Fibroblast of skin of left biceps (primary cell): ENCODE measurements at places on chromosomes 6 and 20.

GRCh38 chr20:24784607-24785006 is 164.5 kb upstream of the CST7 start:
- DNase-seq = no peak

DNA sequence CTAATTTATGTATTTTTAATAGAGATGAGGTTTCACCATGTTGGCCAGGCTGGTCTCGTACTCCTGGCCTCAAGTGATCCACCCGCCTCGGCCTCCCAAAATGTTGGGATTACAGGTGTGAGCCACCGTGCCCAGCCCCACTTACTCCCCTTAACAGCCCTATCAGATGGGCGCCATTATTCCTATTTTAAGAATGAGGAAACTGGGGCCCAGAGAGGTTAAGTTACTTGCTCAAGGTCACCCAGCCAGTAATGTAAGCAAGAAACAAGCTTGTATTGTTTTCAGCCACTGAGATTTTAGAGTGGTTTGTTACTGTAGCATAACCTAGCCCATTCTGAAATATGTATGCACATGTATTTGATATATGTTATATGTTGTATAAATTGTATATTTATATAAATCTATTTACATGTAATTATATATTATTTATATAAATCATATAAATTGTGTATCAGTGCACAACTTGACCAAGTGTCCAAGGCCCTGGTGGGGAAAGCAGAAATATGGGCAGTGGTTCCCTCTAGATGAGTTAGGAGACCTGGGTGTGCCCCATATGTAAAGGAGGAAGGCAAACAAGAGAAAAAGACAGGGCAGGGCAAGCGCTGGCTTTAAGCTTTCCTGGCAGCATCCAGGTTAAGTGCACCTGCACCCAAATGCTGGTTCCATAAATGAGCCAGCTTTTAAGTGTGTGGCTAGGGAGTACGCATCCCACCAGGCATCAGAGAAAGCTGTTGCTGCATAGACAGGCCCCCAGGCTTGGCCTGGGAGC is 1.2 kb upstream of the GUCA1A start:
- no peak for DNase-seq

GRCh38 chr6:115717062-115717461 is 343.6 kb downstream of the FRK start:
- no peak for DNase-seq

DNA sequence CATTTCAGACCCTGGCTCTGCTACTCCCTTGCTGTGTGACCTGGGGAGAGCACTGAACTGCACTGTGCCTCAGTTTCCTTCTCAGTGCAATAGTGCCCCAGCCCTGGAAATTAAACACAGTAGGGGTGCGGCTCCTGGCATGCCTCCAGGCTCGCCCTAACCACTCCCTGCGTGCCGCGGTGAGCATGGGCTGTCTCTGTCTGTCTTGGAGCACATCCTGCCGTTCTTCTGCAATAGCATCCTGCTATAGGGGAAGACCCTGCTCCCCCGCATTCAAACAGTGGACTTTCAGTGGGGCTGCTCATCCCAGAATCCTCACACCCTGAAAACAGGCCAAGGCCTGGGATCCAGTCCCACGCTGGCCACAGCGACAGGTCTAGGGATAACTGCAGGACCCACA is 129.5 kb downstream of the FOXC1 start:
- DNase-seq = no peak

GRCh38 chr20:45970646-45971424 is 1.2 kb downstream of the ZNF335 start:
- peak; percentile 1 for DNase-seq

- DNase-seq = no peak
These were observed 33.6 kb downstream of the PLCB4 start for GRCh38 chr20:9102456-9102855.

DNA sequence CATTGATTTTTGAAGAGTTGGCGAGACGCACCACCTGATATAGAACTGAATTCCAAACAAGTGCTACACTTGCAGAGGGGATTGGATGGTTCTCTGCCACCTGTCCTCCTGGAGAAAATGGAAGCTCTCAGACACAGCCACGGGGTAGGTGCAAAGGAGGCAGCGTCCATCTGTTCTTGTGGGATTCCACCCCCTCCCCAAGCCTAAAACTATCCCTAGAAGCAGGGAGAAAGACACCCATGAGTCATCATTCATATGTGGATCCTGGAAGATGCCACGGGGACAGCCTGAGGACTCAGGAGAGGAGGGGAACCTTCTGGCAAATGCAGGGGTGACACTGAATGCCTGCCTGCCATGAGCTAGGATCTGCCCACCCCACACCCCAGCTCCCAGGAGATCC is 171.3 kb upstream of the CST7 start:
- DNase-seq = no peak

DNA sequence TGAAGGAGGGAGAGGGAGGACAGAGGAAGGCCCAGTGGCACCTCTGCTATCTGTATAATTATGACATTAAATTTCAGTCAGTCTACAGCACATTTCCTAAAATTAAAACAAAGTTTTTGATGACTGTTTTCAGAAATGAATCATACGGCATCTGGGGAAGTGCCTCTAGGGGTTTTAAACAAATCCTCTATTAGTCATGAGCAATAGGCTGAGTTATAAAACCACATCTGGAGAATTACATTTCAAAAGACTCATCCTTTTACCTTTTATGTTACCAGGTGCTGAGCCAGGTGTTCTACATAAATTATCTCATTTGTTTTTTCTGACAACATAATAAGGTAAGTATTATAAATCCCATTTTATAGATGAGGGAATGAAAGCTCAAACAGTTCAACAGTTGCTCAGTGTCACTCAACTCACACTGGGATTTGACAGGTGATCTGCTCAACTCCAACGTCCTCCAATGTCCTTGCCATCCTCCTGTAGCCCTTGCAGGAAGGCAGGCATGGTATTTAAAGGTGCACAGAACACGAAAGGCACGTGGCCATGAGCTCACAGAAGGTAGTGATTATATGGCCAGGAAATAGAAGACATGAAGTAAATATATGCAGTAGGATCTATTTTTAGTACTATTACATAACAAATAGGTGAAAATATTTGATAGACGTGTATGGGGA is 184.2 kb upstream of the MAN1A1 start:
- peak; percentile 20 for DNase-seq

- no peak for DNase-seq
These were observed 73.0 kb upstream of the MYLIP start for GRCh38 chr6:16055852-16056251.

DNA sequence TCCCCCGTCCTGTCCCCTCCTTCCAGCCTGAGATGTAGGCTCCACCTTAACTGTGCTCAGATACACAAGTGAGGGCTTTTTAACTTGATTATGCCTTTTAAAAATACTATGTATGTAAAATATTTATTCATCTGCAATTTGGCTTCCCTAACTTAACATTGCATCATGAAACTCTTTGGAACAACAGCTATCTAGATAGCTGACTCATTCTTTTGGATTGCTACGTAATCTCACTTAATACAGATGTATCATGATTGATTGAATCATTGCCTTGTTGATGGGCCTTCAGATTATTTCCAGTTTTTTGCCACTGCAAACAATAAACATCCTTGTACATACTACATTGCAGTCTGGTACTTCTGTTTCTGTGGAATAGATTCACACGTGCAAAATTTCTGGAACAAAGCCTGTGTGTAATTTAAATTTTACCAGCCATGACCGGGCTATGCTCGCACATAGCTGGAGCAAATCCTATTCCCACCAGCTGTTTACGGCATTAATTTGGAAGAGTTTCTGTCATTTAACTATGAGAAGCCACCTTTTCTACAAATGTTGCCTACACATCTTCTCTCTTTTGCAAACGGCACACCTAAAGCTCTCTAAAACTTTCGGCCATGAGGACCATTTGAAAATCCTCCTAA is 6.5 kb downstream of the PRND start:
- DNase-seq = no peak

- no peak for DNase-seq
These were observed 575.2 kb upstream of the JAG1 start for GRCh38 chr20:11248687-11249638.

DNA sequence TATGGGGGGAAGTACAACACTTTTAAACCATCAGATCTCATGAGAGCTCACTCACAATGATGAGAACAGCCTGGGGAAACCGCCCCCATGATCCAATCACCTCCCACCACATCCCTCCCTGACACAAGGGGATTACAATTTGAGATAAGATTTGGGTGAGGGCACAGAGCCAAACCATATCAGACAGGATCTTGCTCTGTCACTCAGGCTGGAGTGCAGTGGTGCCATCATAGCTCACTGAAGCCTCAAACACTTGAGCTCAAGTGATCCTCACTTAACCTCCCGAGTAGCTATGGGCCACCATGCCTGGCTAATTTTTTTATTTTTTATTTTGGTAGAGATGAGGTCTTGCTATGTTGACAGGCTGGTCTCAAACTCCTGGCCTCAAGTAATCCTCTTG is 5.1 kb upstream of the IYD start:
- no peak for DNase-seq

- no peak for DNase-seq
These were observed 7.2 kb upstream of the KIF25 start for GRCh38 chr6:167990016-167990945.

DNA sequence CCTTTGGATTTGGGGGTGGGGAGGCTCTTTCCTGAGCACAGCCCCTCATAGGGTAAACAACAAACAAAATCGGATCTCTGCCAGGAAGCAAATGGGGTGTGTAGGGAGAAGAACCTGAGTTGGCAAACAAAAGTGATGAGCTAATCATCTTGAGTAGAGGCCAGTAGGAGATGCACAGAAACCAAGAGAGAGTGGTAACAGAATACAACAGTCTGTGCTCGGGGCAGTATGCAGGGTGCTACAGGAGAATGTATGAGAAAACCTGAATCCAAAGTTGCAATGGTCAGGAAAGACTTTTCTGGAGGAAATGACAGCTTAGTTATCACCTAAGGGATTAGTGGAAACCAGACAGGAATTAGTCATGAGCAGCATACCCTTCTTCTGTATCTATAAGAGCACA is 177.8 kb downstream of the CDKAL1 start:
- DNase-seq = no peak

DNA sequence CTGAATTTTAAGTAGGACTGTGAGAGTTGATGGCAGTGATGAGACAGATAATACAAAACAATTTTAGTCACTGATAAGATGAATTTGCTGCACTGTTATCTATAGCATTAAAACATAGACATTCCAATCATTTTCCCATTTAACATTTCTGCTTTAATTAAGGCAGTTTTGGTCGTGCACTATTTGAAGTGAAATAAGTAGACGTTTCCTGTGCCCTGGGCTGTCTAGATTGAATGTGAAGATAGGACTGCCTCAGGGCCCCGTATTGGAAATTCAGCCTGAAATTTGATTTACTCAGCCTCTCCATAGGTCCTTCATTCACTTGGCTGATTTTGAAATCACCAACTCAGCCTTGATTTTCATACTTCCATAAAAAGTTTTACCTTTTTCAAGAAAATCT is 48.3 kb downstream of the ARID1B start:
- DNase-seq = no peak

DNA sequence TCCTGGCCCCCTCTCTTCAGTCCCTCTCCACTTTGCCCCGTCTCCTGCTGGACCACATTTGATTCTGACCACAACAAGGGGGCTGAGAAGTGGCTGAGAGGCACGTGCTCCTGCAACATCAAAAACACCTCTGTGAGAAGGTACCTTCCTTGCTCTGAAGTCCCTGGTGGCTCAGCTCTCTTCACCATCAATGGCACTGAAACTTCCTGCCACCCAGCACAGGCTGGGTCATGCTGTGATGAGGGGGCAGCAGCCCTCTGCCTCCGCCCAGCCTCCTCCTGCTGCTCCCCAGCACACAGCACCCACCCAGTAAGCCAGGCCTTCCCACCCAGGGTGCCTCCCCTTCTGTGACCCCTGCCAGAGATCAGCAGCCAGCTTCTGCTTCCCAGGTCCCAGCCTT is 10.3 kb downstream of the ZMYND8 start:
- DNase-seq = no peak

GRCh38 chr6:156873654-156874380 is 96.6 kb downstream of the ARID1B start:
- no peak for DNase-seq

DNA sequence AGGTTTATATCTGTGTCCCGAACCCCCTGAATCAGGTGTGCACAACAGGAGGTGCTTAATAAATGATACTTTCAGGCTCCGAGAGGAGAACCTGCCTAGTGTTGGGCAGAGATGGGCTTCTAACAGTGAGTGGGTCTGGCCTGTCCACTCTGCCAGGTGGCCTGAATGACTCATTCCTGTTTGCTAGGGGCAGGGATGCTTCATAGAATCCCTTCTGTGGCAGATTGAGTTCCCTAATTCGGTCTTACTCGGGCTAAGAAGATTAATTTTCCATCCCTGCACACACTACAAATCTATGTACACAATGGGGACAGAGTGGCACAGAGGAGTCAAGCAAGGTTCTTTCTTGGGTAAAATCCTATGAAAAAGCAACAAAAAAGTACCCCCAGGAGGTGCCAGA is 19.8 kb downstream of the SDC4 start:
- no peak for DNase-seq

- no peak for DNase-seq
These were observed 14.1 kb downstream of the FKBP5 start for GRCh38 chr6:35674594-35674993.
